ENCODE measurements at places on chromosomes 6 and 20. TPM values are rescaled to one million over a fixed set of nuclear protein-coding genes. Genes with fewer than 3 reads are reported as not detected.

The RUNX2 gene
- total RNA-seq: 1.7 TPM

The CABLES2 gene
- total RNA-seq: 2.1 TPM

The PAX1 gene
- total RNA-seq: 4.1 TPM

The NKAIN4 gene
- 10.4 TPM for total RNA-seq

The CTNNBL1 gene
- 40.2 TPM for total RNA-seq

The ELOVL4 gene
- 2.7 TPM for total RNA-seq

The COL9A3 gene
- total RNA-seq: 28.1 TPM

The EBF4 gene
- 3.4 TPM for total RNA-seq

The EPHA7 gene
- total RNA-seq: 5.6 TPM

The C20orf144 gene
- total RNA-seq: not detected

The REM1 gene
- total RNA-seq: 4.5 TPM

The RIPPLY2 gene
- total RNA-seq: not detected

Data from tongue (tissue), 3 donors.